ENCODE measurements at places on chromosomes 12 and 14.
A peak's percentile ranks its signal among the peaks of the same experiment; 100 is the strongest.

DNA sequence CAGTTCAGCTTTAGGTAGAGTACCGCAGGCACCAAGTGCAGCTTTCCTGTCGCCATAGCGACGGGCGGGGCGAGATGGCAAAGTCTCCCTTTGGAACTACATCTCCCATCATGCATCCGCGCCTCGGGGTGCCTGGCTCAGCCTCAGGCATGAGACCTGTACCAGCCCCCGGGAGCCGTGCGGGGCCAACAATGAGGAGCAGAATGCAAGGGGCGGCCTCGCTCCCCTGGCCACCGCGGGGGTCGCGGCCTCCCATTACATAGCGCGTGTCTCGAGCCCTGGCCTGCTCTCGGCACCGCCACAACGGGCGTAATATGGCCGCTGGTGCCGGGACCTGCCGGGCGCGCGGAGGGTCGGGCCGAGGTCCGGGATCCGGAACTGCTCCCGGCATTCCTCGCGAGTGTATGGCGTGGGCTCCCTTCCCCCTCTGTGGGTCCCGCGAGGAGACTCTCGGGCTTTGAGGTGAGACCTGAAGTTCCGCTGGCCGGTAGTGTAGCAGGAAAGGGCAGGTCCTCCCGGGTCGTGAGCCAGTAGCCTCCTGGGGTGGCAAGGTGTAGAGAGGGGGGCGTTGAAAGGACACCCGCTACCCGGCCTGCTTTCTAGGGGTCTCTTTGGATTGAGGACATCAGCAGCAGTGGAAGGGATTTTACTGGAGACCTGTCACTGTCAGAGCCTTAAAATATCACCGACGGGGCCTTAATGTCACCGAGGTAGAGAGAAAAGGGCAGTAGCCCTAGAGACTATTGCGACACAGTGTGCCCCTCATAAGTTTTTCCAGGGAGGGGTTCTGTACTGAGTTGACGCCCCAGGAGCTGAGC lies at the start of gene THTPA:
Gene THTPA (plus strand): TSS at position 390 of the 818 bp plus-strand sequence. CDS start 487 bp downstream, outside the sequence.
- no peak for DNase-seq

GRCh38 chr14:103704708-103705107 lies 10.5 kb downstream of the XRCC3 start:
- DNase-seq, result no peak

DNA sequence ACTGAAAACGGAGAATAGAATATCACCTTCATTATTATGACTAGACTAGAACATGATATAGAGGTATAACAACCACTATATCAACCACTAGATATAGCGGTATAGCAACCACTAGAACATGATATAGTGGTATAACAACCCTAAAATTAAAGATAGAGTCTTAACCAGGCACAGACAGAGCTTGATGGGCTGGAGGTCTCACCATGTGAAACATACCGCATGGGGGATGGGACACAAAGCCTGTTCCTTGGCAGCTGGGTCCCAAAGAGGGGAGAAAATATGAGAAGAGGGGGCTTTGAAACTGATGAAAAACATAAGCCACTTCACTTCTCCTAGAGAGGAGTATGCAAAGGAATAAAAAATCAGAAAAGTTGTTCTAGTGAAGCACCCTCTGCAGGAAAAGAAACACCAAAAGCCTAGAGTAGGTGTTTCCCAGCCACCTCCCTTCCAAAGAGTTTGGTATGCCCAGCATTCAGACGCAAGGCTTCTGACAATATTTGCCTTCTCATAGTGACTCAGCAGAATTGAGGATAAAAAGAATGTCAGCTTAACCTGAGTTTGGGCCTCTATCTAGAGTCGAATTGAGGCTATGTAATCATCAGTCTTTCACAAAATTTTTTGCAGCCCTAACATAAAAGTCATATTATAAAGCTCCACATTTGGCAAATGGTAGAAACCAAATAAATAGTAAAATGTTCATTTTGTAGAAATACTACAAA lies 316.4 kb downstream of the NOVA1 start:
- no peak for DNase-seq

DNA sequence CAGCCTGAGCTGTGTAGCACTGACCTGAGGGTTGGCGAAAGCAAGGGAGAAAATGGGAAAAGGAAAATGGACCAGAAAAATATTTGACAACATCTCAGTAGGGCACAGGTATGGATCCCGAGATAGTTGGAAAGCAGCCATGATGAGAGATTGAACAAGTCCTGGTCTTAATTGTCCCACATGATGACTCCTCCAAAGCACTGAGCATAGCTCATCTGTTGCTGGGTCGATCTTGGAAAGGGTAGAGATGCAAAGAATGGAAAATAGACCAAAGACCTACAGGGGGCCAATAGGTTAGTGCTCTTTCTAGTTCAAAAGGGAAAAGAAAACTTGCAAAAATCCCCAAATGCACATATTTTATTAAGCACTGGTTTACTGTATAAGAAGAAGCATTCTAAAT lies 251.9 kb downstream of the SEC23A start:
- DNase-seq, result no peak

GRCh38 chr14:52700701-52701172 lies 5.4 kb upstream of the ERO1A start:
- no peak for DNase-seq

GRCh38 chr12:76680940-76681339 lies 83.0 kb upstream of the ZDHHC17 start:
- DNase-seq, result peak; percentile 72
